Cardiac atrium fibroblast (primary cell): ENCODE measurements at places on chromosomes 4 and X. TPM values are rescaled to one million over a fixed set of nuclear protein-coding genes. Genes with fewer than 3 reads are reported as not detected.

TIGD2 gene
- total RNA-seq, result 4.5 and 5.2 TPM in 2 replicates

PRDM5 gene
- 3.8 and 7.6 TPM in 2 replicates for total RNA-seq

MTM1 gene
- 4.5 and 4.9 TPM in 2 replicates for total RNA-seq

HAND2 gene
- total RNA-seq, result 11.0 TPM in 2 replicates

IL13RA1 gene
- total RNA-seq, result 64.1 and 66.9 TPM in 2 replicates

ARL9 gene
- 0.16 TPM in 1 of 2 replicates, not detected in the other for total RNA-seq

MID1IP1 gene
- total RNA-seq, result 32.5 and 41.5 TPM in 2 replicates

TLR7 gene
- not detected in 2 replicates for total RNA-seq

NDNF gene
- under 0.01 and 0.16 TPM in 2 replicates for total RNA-seq

CPZ gene
- total RNA-seq, result 6.5 and 6.9 TPM in 2 replicates

PNCK gene
- 0.49 and 0.90 TPM in 2 replicates for total RNA-seq

CLGN gene
- total RNA-seq, result not detected in 2 replicates

KCNIP4 gene
- total RNA-seq, result not detected in 2 replicates

TASL gene
- not detected in 2 replicates for total RNA-seq

SPIN2A gene
- 0.18 TPM in 1 of 2 replicates, not detected in the other for total RNA-seq

SHROOM4 gene
- 2.2 and 3.6 TPM in 2 replicates for total RNA-seq
